LHCN-M2 (cell line): ENCODE measurements at places on chromosomes 1 and 21. TPM values are rescaled to one million over a fixed set of nuclear protein-coding genes. Genes with fewer than 3 reads are reported as not detected.

GRCh38 chr21:45032977-45033710 is 41.2 kb upstream of the ADARB1 start:
- DNase-seq, result no peak

- no peak for DNase-seq
Observed at GRCh38 chr1:37360011-37360410, 114.4 kb upstream of the ZC3H12A start.

The HAPLN2 gene
- not detected in 2 replicates for total RNA-seq

- no peak for DNase-seq
Observed at GRCh38 chr1:237146241-237146640, 104.3 kb downstream of the RYR2 start.

The KRTAP12-2 gene
- not detected in 2 replicates for total RNA-seq

The DENND2C gene
- total RNA-seq, result 4.1 and 4.6 TPM in 2 replicates
